ENCODE measurements at places on chromosomes 12 and 14. TPM values are rescaled to one million over a fixed set of nuclear protein-coding genes. Genes with fewer than 3 reads are reported as not detected.

SLC41A2 gene
- polyA plus RNA-seq, result 3.6 TPM

SRRM4 gene
- not detected for polyA plus RNA-seq

AQP2 gene
- polyA plus RNA-seq, result not detected

OTX2 gene
- polyA plus RNA-seq, result not detected

- DNase-seq, result no peak
Measured at GRCh38 chr12:108240027-108240785, 98.9 kb downstream of the CMKLR1 start.

DNA sequence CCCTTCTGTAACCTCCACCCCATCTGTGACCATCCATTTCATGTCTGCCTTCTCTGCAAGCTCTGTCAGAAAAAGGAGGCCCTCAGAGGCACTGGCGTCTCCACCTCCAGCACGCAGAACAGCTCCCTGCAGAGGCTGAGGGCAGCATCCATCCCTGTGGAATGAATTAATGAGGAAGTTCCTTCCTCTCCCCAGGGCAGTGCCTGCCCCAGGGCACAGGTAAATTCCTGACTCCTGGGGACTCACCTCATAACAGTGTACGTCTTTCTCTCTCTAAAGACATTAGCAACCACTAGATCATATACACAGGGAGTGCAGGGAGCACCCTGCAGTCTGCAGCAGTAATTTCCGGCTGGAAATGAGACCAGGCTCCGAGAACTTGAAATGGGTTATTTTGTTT, 155.0 kb upstream of the TMEM132C start:
- DNase-seq, result no peak

DNA sequence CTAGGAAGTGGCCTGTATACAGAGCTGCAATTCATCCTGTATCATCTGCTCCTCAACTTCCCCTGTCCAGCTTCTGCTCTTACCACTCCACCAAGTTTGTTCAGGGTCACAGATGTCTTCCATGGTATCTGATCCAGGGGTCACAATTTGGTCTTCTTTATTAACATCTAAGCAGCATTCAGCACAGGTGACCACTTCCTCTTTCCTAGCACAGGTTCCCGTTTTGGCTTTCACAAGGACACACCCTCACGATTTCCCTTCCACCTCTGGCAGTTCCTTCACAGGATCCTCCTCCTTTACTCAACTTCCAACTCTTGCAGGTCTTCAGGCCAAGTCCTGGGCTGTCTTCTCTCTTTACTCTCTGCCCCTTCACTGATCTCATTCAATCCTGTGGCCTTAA, 93.6 kb downstream of the TTC7B start:
- DNase-seq, result no peak

GRCh38 chr12:122987086-122987951, 6.8 kb downstream of the ARL6IP4 start:
- no peak for DNase-seq
